Thoracic aorta (tissue), 2 donors: ENCODE measurements at places on chromosomes 2 and 18.

DNA sequence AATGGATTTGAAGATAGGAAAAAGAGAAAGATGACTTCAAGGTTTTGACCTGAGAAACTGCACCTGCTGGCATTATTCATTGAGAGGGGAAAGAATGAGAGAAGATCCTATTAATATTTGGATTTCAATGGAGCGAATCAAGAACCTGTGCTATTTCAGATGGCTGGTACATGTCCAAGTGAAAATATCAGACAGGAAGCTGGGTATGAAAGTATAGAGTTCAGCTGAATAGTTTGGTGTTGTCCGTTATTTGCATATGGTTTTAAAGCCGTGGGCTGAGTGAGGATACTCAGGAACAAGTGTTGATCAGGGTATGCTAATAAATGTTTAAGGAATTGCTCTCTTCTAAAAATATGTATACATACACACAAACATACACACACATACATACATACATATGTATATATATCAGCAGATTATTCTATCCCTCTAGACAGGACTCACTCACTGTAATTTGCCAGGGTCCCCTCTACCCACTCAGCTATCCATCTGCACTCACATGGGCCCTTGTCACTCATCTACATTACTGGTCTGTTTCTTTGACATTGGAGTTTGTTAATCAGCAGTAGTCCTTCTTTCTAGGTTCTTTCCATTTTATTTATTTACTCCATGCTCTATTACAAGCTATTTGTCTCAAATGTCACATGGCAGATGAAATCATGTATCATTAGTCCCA lies 33.9 kb upstream of the IKZF2 start:
- H3K36me3 ChIP-seq, result no peaks in the 10 kb centered on the region
- no peak overlapping the region for H3K4me3 ChIP-seq
- H3K27me3 ChIP-seq, result no peaks in the 10 kb centered on the region
- peaks cover 19% of the 10 kb centered on the region for H3K4me1 ChIP-seq

- DNase-seq, result no peak
- H3K4me3 ChIP-seq, result no peak overlapping the region
- no peak overlapping the region for H3K27ac ChIP-seq
- no peaks in the 10 kb centered on the region for H3K36me3 ChIP-seq
Measured at GRCh38 chr2:47299555-47299954, 103.4 kb upstream of the MSH2 start.

DNA sequence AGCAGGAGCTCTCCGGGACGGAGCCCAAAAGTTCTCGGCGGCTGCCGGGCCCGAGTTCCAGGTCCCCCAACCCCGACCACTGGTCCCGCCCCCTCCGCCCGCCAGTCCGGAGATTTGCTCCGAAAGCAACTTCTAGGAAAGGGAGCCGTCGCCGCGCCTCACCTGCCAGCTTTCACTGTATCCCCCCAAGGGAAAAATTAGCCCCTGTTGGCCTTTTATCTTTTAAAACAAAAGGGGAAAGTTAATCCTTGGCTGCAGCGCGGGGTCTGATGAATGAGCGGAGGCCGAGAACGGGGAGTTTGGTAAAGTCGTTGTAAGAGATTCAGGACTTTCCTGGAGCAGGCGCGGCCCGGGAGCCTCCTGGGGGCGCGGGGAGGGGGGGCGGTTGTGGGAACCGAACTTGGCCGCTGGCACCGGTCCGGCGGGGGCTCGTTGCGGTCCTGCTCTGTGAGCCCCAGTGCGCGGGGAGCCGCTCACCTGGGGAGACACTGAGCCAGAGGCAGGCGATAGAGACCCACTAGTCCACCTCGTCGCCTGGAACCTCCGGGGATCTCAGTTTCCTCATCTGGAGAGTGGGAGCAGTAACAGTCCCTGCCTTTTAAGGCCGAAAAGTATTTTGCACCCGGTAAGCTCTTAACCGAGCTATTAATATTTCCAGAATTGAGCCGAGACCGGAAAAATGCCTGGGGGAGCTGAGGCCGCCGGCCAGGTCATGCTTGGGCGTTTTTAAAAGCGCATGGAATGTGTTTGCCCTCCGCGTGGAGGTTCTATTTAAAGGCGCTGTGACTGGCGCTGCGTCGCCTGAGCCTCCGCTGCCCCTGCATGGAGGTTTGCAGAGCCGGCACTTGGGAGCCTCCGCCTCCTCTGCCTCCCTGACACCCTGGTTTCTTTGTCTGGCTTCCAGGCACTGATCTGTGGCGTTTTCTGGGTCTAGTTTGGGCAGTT lies 1.1 kb downstream of the EFHD1 start:
- no peak for DNase-seq
- H3K27me3 ChIP-seq, result no peaks in the 10 kb centered on the region
- no peaks in the 10 kb centered on the region for H3K36me3 ChIP-seq
- peak overlapping the region; percentile 99 for H3K27ac ChIP-seq

GRCh38 chr2:240765007-240765406 lies 55.0 kb downstream of the KIF1A start:
- no peak for DNase-seq
- H3K27ac ChIP-seq, result no peak overlapping the region
- H3K27me3 ChIP-seq, result no peaks in the 10 kb centered on the region
- no peaks in the 10 kb centered on the region for H3K36me3 ChIP-seq
- no peaks in the 10 kb centered on the region for H3K4me1 ChIP-seq
- H3K4me3 ChIP-seq, result no peak overlapping the region

- H3K27me3 ChIP-seq, result no peaks in the 10 kb centered on the region
- no peaks in the 10 kb centered on the region for H3K36me3 ChIP-seq
- no peak overlapping the region for H3K27ac ChIP-seq
- H3K4me1 ChIP-seq, result no peaks in the 10 kb centered on the region
- no peak for DNase-seq
Measured at GRCh38 chr18:54991981-54992380, 32.7 kb upstream of the CCDC68 start.

GRCh38 chr2:85743304-85743978 lies 10.3 kb upstream of the ATOH8 start:
- H3K36me3 ChIP-seq, result no peaks in the 10 kb centered on the region
- H3K4me3 ChIP-seq, result no peak overlapping the region
- no peaks in the 10 kb centered on the region for H3K27me3 ChIP-seq
- DNase-seq, result no peak

DNA sequence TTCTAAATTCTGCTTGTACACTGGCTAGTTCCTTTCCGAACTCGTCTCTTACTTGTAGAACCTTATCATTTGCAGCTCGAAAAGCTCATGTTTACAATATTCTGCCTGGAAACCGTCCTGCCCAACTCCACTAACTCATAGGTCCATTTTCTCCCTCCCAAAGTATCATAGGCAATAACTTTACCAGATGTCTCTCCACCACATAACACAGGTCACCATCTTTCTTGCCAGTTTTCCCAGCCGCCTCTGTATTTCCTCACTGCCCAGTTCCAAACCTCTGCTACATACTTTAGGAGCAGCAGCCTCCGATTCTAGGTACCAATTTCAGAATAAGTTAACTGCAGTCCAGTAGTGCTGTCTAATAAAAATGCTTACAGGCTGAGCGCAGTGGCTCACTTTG lies 259.5 kb downstream of the GLI2 start:
- peaks cover 7% of the 10 kb centered on the region for H3K36me3 ChIP-seq
- DNase-seq, result no peak
- no peaks in the 10 kb centered on the region for H3K4me1 ChIP-seq
- no peak overlapping the region for H3K4me3 ChIP-seq

- H3K4me1 ChIP-seq, result no peaks in the 10 kb centered on the region
- peaks cover under 1% of the 10 kb centered on the region for H3K36me3 ChIP-seq
- H3K27me3 ChIP-seq, result no peaks in the 10 kb centered on the region
- H3K4me3 ChIP-seq, result no peak overlapping the region
- no peak for DNase-seq
Measured at GRCh38 chr2:147910990-147911473, 66.2 kb downstream of the ACVR2A start.

- H3K36me3 ChIP-seq, result no peaks in the 10 kb centered on the region
- H3K4me1 ChIP-seq, result no peaks in the 10 kb centered on the region
- no peaks in the 10 kb centered on the region for H3K27me3 ChIP-seq
- no peak overlapping the region for H3K4me3 ChIP-seq
- no peak for DNase-seq
Measured at GRCh38 chr2:174300114-174300513, 34.6 kb upstream of the SP9 start.

DNA sequence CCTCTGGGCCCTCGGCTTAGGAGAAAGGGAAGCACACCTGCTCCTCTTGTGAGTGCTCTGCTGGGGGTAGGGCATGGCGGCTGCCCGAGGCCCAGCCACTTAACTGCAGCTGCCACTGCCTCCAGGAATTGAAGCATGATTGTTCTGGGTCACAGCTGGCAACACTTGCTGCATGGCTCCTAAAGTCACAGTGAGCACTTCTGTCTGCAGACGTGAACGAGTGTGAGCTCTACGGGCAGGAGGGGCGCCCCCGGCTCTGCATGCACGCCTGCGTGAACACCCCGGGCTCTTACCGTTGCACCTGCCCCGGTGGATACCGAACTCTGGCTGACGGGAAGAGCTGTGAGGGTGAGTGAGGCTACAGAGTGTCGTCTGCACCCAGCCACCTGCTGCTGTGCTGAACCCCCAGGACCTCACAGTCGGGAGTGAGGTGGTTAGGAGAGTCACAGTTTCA lies 44.4 kb downstream of the FBLN7 start:
- H3K4me1 ChIP-seq, result no peaks in the 10 kb centered on the region
- no peaks in the 10 kb centered on the region for H3K27me3 ChIP-seq
- H3K4me3 ChIP-seq, result no peak overlapping the region
- no peak overlapping the region for H3K27ac ChIP-seq
- DNase-seq, result no peak
- no peaks in the 10 kb centered on the region for H3K36me3 ChIP-seq

GRCh38 chr2:54466870-54467269 lies 10.7 kb downstream of the SPTBN1 start:
- no peak for DNase-seq
- no peaks in the 10 kb centered on the region for H3K36me3 ChIP-seq
- H3K4me3 ChIP-seq, result peak overlapping the region; percentile 47

GRCh38 chr2:178273787-178274360 lies 79.6 kb downstream of the OSBPL6 start:
- peaks cover 20% of the 10 kb centered on the region for H3K4me1 ChIP-seq
- H3K27me3 ChIP-seq, result no peaks in the 10 kb centered on the region
- H3K4me3 ChIP-seq, result no peak overlapping the region
- H3K36me3 ChIP-seq, result no peaks in the 10 kb centered on the region

GRCh38 chr2:71275939-71276310 lies 49.0 kb upstream of the PAIP2B start:
- DNase-seq, result no peak
- no peak overlapping the region for H3K27ac ChIP-seq
- H3K4me1 ChIP-seq, result peaks cover 19% of the 10 kb centered on the region
- H3K4me3 ChIP-seq, result peak overlapping the region; percentile 81

GRCh38 chr2:1937480-1937879 lies 193.2 kb upstream of the PXDN start:
- DNase-seq, result no peak
- no peaks in the 10 kb centered on the region for H3K36me3 ChIP-seq
- H3K4me3 ChIP-seq, result no peak overlapping the region
- H3K27me3 ChIP-seq, result no peaks in the 10 kb centered on the region
- no peak overlapping the region for H3K27ac ChIP-seq

GRCh38 chr18:26706911-26707351 lies 158.6 kb downstream of the AQP4 start:
- no peaks in the 10 kb centered on the region for H3K36me3 ChIP-seq
- no peak for DNase-seq
- no peak overlapping the region for H3K4me3 ChIP-seq

- no peaks in the 10 kb centered on the region for H3K4me1 ChIP-seq
- DNase-seq, result no peak
- H3K36me3 ChIP-seq, result no peaks in the 10 kb centered on the region
Measured at GRCh38 chr2:150491943-150492342, 4.5 kb upstream of the RND3 start.
